ENCODE measurements at places on chromosomes 7 and 10. TPM values are rescaled to one million over a fixed set of nuclear protein-coding genes. Genes with fewer than 3 reads are reported as not detected.

The SPAG6 gene
- total RNA-seq = not detected

DNA sequence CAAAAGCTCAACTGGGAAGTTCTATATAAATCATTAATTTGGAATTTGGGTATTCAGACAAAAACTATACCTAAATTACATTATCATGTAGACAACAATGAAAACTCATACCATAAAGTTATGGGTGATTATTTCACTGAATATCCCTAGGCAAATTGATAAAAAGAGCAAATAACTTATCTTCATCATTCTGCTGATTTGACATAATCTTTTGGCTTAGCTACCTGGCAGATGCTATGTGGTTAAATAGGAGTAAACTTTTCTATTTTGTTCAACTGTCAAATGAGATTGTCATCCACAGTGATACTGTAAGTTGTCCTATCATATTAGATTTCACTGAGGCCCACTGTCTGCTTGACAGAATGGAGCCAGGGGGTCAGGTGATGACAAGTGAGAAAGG is 148.9 kb upstream of the FEZF1 start:
- no peaks in the 10 kb centered on the region for H3K36me3 ChIP-seq
- no peak overlapping the region for H3K4me3 ChIP-seq
- no peaks in the 10 kb centered on the region for H3K27me3 ChIP-seq
- H3K27ac ChIP-seq = no peak overlapping the region

DNA sequence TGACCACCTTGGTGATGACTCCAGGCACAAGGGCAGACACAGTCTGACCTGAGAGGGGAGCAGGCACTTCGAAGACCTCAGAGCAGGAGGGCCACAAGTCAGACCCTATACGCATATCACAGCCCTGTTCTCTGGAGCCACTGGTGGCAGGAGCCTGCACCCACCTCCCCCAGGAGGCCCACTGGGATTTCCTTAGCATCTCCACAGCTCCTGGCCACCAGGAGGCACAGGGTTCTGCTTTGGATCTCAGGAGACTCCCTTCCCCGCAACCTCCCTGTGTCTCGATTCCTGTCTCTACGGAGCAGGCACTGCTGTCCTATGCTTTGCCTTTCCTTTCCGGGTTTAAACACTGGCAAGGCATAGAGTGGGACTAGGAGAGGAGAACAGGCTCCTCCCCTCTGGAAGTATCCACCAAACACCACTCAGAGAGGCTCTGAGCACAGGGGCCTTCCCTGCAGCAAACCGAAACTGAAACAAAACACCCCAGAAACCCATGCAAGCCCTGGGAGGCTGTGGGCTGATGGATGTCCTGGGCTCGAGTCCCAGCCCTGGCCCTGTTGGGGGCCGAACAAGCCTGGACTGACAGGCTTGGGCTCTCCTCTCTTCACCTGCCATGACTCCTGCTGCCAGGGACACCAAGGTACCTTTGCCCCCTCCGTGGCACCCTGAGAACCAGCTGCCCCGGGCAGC is 166.3 kb downstream of the NEURL1 start:
- peak overlapping the region; percentile 95 for H3K27ac ChIP-seq
- peak overlapping the region; percentile 63 for H3K4me3 ChIP-seq
- peaks cover 10% of the 10 kb centered on the region for H3K4me1 ChIP-seq
- H3K27me3 ChIP-seq = no peaks in the 10 kb centered on the region

DNA sequence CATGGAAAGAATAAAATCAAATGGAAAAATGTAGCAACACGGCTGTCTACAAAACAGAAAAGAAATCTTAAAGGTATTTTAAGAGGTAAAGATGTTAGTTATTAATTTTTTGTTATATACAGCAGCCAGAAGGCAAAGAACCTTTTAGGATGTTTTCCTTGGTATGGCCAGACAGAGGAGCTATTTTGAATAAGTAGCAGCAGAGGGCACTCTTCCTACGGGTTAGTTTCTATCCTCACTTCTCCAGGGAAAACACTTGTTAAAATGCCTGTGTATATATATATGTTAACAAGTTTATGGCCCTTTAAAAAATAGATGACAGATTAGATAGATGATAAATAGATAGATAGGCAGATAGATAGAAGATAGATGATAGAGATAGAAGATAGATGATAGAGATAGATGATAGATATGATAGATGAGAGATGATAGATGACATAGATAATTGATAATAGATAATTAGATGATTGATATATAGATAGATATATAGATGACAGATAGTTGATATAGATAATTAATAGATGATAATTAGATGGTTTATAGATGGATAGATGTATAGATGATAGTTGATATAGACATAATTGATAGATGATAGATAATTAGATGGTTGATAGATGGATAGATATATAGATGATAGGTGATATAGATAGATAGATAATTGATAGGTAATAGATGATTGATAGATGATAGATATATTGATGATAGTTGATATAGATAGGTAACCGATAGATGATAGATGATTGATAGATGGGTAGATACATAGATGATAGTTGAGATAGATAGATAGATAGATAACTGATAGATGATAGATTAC is 57.8 kb upstream of the WIPF3 start:
- no peaks in the 10 kb centered on the region for H3K4me1 ChIP-seq
- H3K4me3 ChIP-seq = no peak overlapping the region
- peak; percentile 45 for DNase-seq
- H3K27ac ChIP-seq = no peak overlapping the region
- no peaks in the 10 kb centered on the region for H3K36me3 ChIP-seq

- H3K27me3 ChIP-seq = no peaks in the 10 kb centered on the region
- H3K36me3 ChIP-seq = peaks cover 4% of the 10 kb centered on the region
- peaks cover 7% of the 10 kb centered on the region for H3K4me1 ChIP-seq
- no peak overlapping the region for H3K4me3 ChIP-seq
Observed at GRCh38 chr7:38185395-38186307, 7.6 kb downstream of the STARD3NL start.

- H3K4me3 ChIP-seq = no peak overlapping the region
- DNase-seq = no peak
- H3K27me3 ChIP-seq = no peaks in the 10 kb centered on the region
- no peak overlapping the region for H3K27ac ChIP-seq
Observed at GRCh38 chr7:7664291-7664690, 23.7 kb downstream of the UMAD1 start.

GRCh38 chr10:61842755-61843497 is 58.6 kb upstream of the ARID5B start:
- no peaks in the 10 kb centered on the region for H3K36me3 ChIP-seq
- H3K4me3 ChIP-seq = no peak overlapping the region
- H3K4me1 ChIP-seq = peaks cover 6% of the 10 kb centered on the region
- DNase-seq = peak; percentile 77

GRCh38 chr10:79275431-79275851 is 71.8 kb upstream of the PPIF start:
- H3K36me3 ChIP-seq = peaks cover 42% of the 10 kb centered on the region
- DNase-seq = no peak
- H3K27ac ChIP-seq = no peak overlapping the region
- H3K4me3 ChIP-seq = no peak overlapping the region
- H3K4me1 ChIP-seq = peaks cover 24% of the 10 kb centered on the region
- H3K27me3 ChIP-seq = no peaks in the 10 kb centered on the region

DNA sequence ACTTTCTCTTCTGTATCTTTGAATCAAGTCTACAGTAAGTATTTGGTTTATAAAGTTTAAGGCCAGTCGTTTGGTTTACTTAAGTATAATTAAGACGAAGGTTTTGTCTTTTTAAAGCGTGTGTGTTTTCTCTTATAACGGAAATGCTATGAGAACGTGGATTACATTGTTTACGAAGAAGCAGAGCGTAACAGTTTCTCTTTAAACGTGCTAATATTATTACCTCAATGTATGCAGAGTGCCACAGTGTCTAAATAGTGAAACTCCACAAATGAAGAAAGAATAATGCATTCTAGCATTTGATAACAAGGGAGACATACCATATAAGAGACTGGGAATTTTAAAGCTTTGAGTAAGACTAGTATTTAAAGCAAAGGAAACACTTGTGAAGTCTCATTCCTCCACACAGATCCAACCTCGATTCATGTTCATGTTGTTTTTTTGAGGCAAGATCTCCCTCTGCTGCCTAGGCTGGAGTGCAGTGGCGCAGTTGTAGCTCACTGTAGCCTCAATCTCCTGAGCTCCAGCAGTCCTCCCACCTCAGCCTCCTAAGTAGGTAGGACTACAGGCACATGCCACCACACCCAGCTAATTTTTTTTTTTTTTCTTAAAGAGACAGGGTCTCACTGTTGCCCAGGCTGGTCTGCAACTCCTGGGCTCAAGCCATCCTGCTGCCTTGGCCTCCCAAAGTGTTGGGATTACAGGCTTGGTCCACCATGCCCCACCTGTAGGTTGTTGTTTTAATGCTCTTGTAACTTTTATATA is 75.1 kb downstream of the ANKRD61 start:
- H3K4me1 ChIP-seq = no peaks in the 10 kb centered on the region
- H3K27ac ChIP-seq = 0 out of 2 replicates have a peak overlapping the region, but pooled peaks have one; percentile 2
- H3K4me3 ChIP-seq = peak overlapping the region; percentile 73
- peaks cover 3% of the 10 kb centered on the region for H3K36me3 ChIP-seq
- no peaks in the 10 kb centered on the region for H3K27me3 ChIP-seq
- DNase-seq = peak; percentile 38

- no peaks in the 10 kb centered on the region for H3K4me1 ChIP-seq
- peaks cover 61% of the 10 kb centered on the region for H3K27me3 ChIP-seq
- H3K36me3 ChIP-seq = no peaks in the 10 kb centered on the region
- no peak for DNase-seq
Observed at GRCh38 chr10:99233689-99234037, 2.0 kb downstream of the HPSE2 start.

DNA sequence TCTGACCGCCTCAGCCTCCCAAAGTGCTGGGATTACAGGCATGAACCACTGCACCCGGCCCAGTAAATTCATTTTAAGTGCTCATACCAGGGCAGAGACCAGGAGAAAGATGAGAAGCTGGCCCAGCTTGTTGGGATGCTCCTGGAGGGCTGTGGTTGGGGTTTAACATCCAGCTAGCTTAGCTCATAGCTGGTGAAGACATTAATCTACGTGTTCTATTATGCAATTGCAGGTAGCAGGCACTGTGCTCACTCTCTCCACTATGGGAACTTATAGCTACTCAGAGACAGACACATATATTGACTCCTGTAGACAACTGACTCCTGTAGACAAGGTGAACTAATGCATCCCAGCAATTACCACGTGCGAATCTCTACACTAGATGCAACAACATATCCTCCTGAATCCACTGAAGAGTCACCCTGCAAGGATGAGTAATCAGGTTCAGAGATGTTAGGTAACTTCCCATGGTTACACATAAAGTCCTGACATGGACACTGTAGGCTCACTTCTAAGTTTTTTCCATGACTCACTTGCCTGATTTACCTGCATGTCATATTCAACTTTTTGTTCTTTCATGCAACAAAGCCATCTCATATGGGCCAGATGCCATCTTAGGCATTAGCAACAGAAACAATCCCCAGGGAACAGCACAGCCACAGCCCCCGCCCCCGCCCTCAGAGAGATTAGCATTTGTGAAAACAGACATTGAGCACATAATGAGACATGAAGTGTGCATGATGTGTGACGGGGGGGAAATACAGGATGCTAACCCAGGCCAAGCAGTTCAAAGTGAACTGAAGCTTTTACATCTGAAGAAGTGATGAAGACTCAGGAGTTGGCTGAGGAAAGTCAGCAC is 37.2 kb downstream of the ERLIN1 start:
- peak; percentile 58 for DNase-seq
- no peaks in the 10 kb centered on the region for H3K4me1 ChIP-seq
- H3K4me3 ChIP-seq = no peak overlapping the region
- H3K36me3 ChIP-seq = peaks cover 19% of the 10 kb centered on the region
- H3K27me3 ChIP-seq = no peaks in the 10 kb centered on the region

DNA sequence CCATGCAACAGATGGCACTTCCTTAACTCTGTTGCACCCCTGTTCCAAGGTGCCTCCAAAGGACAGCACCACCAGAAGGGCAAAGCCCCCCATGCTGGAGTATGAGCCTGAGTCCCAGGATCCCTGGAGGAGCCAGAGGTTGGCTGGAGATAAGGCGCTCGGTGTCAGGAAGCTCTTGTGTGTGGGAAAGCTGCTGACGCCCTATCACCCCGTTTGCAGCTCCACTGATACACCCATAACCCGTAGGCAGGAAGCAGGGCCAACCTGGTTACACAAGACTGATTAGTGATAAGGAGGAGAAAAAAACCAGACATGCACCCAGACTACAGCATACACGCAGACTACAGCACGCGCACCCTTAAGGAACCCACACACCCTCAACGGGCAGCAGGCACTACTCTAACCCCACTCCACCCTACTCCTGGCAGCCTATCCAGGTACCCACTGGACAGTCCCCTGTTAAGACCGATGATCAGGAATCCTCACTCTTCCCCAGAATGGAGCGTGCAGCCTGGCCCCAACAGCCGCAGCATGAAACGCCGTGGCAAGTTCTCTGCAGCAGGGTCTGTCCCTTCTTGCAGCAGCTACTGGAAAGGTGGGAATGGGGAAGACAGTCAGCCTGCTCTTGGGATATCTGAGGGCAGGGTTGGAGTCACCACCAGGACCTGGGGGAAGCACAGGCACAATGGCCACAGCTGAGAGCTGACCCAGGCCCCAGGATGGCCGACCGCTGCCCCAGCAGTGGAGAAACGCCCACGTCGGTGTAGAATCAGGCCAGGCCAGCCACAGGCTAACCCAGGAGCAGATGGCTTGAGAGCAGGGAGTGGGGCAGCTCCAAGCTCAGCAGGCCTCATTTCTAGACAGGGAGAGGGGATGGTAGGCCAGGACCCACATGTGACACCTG is 38.3 kb upstream of the TUBB8 start:
- H3K4me3 ChIP-seq = no peak overlapping the region
- H3K27ac ChIP-seq = no peak overlapping the region
- peaks cover 9% of the 10 kb centered on the region for H3K27me3 ChIP-seq
- no peaks in the 10 kb centered on the region for H3K36me3 ChIP-seq
